NCI-H2227 treated with DMSO at 0.1 percent for 48 hours (cell line): ENCODE measurements at places on chromosomes 4 and X.

DNA sequence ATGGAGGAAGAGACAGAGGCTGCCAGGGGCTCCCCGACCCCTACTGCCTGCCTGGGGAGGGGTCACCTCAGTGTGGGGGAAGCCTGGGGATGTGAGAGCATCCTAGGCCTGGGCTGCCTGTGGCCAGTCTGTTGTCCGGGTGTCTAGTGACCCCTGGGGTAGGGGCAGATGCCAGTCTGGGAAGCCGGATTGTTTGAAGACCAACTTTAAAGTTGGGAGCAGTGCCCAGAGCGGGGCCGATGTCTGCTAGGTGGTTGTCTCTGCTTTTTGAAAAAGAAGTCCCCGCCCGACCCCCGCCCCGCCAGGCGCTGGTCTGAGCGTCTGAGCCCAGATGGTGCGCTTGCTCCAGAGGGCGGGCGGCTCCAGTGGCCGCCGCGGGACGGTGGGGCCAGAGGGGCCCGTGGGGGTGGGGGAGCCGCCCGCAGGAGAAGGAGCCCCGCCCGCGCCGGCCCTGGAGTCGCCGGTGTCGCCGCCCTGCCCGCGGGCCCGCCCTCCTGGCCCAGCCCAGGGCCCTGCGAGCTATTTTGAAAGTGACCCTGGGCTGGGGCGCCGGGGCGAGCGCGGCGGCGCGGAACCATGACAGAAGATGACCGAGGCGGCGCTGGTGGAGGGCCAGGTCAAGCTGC is at the start of gene DOK7:
DOK7 (plus strand) TSS at position 517 of the 626 bp plus-strand sequence; CDS start at position 587, 70 bp downstream.
- DNase-seq = no peak

- peak; percentile 2 for DNase-seq
Measured at GRCh38 chrX:73850124-73851013, 287.4 kb downstream of the CHIC1 start.

GRCh38 chr4:82583897-82584587 is 22.3 kb upstream of the TMEM150C start:
- peak; percentile 8 for DNase-seq

DNA sequence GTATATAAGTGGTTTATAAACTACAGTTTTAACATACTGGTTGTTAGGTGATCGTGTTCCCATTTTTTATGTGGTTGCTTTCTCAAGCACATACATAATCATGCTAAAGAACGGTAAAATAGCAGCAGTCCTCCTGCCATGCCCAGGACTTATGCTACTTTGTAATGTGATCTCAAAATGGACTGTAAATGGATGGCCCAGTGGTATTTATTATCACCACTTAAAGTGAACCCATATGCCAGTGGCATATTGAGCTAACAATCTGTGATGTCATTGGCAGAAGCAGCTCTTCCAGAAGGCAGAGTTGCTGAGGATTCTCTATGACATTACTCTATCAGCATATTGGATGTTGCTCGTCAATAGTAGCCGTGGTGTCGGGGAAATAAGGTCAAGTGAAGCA is 28.6 kb downstream of the ANK2 start:
- no peak for DNase-seq

- DNase-seq = no peak
Measured at GRCh38 chr4:120355881-120356280, 289.2 kb upstream of the MAD2L1 start.

- DNase-seq = no peak
Measured at GRCh38 chrX:44619039-44619438, 76.4 kb upstream of the FUNDC1 start.

DNA sequence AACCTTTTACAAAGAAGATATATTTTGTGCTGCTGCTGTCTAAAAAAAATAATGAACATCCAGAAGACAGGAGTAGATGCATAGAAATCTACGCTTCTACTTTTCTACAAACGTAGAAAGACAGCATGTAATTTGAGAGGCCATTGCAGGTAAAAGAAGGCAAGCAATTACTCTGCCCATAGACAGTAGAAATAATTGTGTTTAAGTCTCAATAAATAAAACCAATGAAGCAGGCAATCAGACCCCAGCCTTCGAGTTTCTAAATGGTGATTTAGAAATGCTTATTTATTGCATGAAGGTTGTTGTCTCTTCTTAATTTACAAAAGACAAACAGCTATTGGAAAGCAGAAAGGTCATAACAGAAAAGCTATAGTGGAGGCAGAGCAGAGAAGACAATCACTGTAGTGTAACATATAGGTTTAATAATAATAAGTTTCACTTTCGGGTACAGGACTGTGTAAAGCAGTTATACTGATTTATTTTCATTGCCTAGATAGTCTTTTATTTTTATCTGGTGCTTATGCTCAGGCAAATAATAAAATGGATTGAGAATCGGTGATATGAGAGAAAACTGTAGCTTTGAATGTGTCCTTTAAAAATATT is 123.0 kb upstream of the TACR3 start:
- DNase-seq = no peak

- no peak for DNase-seq
Measured at GRCh38 chr4:18932730-18933339, 911.3 kb upstream of the LCORL start.

DNA sequence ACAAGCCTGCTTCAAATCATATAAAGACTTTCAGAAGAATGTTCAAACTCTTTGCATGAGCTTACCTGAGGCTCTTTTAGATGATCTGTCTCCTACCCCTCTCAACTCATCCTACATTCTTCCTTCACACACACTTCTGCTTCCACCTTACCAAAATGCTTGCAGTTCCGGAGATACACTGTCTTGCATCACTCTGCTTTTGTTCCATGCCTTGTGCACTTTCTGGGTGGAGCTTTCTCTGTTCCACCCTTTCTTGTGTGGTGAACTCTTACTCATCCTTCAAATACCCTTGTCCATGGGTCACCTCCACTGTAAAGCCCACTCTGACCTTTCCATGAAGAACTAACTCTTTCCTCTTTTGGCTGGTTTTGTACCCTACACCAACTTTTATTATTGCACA is 18.4 kb upstream of the MGST2 start:
- no peak for DNase-seq

DNA sequence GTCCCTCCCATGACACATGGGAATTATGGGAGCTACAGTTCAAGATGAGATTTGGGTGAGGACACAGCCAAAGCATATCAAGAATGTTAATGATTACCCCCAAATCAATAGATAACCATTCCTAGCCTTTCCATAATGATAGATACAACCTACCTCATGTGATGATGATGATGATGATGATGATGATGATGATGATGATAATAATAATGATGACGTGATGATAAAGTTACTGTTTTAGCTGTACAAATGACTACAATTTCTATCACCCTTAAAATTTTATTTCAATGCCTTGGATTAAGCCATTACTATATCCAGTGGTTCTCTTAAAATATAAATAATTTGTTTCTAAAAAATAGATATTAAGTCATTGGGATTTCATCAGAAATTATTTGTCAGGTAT is 55.2 kb upstream of the NLGN4X start:
- no peak for DNase-seq

- DNase-seq = peak; percentile 33
Measured at GRCh38 chr4:82201805-82202641, 171.8 kb downstream of the HNRNPD start.

GRCh38 chrX:148976571-148977400 is 476.4 kb downstream of the AFF2 start:
- no peak for DNase-seq

GRCh38 chrX:46670316-46670715 is 88.6 kb downstream of the SLC9A7 start:
- no peak for DNase-seq

GRCh38 chrX:64850371-64851082 is 125.7 kb downstream of the ZC4H2 start:
- DNase-seq = no peak

DNA sequence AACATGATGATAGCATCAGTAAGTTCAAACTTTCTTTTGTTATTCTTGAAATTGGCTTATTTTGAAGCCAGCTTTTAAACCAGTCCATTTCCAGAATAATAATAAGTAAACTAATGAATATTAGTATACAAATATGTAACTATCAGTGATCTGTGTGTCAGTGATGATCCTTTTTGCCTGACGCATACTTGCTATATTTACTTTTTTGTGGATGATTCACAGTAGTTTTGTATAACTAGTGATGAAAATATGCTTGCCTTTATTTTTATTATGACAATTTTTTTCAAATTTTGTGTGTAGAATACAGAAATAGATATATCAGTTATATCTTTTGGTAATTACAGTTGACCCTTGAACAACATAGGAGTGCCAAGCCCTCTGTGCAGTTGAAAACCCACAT is 49.5 kb downstream of the USP53 start:
- no peak for DNase-seq

DNA sequence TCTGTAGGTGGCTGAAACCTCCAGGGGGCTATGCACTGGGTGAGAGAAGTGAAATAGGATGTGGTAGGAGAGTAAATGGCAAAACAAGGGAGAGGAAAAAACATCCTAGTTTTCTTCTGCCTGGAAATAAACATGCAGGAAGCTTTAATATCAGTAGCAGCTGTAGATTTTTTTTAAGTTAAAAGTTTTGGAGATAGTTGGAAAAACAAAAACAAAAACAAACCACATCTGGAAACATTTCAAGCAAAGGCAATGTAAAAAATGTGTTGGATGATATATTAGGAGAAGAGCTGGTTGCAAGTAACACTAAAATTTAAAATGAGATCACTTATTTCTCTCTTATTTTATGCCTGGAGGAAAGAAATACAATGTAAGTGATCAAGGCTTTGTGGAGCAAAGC is 388.0 kb downstream of the SPRY1 start:
- no peak for DNase-seq

DNA sequence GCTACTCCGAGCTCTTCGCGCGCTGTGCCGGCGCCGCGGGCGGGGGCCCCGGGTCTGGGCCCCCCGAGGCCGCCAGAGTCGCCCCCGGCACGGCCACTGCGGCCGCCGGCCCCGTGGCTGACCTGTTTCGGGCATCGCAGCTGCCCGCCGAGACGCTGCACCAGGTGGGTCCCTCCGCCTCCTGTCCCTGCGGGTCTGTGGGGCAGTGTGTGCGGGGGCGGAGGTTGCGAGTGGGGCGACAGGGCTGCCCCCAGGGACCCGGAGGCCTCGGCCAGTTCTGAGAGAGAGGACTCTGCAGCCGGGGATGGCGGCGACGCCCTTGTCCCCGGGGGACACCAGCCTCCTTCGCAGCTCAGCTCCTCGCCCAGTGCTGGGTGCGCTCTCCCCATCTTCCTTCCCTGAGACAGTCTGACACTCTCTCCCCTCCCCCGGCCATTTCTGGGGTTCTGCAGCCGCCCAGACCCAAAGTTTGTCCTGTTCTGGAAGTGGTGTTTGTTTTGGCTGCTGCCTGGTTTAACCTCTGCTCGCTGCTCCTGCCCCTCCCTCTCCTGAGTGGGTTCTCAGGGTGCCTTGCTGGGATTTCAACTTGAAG is 609 bp downstream of the REPS2 start:
- DNase-seq = no peak
